ENCODE measurements at places on chromosomes 16 and 17.
A peak's percentile ranks its signal among the peaks of the same experiment; 100 is the strongest.

- peak; percentile 99 for DNase-seq
These were observed at the start of gene KCNJ16 for GRCh38 chr17:70074956-70075355. TSS of gene KCNJ16 (plus strand) at chr17:70075225. CDS start at chr17:70132088, 56,863 bp downstream.

DNA sequence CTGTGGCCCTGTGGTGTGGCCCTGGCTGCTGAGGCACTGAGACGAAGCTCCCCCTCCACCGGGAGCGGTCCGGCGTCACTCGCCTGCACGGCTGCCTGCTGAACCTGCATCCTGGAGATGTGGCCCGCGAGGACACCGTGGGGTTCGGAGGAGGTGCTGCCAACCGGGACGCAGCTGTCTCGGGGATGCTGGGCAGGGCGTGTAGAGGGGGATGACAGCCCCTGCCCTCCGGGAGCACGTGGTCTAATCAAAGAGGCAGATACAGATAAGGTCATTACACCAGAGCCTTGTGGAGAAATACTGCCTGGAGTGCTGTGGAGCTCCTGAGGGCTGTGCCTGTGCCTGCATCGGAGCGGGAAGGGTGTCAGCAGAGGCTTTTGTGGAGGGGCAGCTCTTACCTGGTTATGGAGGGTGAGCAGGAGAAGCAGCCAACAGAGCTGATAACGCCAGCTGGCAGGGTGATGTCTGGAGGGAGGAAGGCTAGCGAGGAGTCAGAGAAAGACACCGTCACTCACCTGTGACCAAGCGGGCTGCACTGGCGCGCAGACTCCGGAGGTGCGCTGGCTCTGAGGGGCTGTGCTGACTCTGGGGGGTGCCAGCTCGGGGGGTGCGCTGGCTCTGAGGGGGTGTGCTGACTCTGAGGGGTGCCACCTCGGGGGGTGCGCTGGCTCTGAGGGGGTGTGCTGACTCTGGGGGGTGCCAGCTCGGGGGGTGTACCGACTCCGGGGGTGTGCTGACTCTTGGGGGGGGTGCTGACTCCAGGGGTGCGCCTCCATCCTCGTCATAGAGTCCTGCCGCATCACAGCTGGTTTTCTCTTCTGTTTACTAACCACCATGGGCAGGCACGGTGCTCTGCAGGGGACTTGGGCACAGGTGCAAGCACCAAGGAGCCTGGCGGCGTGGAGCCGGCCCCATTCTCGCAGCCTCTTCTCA is 104.7 kb upstream of the CHMP6 start:
- DNase-seq: no peak

DNA sequence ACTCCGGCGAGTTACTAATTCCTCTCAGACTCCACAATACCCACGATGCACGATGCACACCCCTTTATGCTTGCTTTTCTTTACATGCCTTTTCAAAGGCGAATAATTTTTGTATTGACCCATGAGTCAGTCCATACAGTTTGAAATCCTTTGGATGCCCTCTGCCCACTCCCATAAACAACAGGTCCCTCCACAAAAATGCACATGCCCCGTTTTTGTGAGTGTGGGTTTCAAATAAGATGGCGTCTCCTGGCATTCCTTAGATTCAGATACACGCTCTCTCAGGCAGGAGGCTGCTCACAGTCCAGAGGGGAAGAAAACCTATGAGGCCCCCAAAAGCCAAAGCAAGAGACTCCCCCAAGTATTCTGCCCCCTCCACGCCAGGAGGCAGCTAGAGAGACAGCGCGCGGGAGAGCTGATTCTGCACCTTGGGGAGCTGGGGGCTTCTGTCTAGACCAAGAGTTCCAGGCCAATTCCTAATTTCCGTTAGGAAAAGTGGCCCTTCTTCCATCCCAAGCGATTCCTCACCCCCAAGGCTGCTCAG is 19.6 kb upstream of the HOXB9 start:
- DNase-seq: peak; percentile 12

GRCh38 chr17:48236681-48237134 is 129.1 kb downstream of the SNX11 start:
- no peak for DNase-seq

DNA sequence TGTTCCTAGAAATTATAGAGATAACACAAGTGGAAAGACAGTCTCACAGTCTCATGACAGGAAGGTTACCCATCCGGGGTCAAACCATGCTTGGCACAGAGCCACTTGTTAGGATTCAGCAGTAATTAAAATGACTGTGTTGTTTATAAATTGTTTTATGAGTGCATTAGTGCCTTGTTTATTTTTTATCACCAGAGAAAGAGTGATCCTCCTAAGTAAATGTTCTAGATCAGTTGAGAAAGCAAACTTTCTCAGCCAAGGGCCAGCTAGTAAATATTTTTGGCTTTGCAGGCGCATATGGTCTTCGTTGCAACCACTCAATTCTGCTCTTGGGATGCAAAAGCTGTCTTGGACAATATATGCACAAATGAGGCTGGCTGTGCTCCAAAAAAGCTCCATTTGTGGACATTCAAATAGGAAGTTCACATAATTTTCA is 253.9 kb upstream of the CACNG5 start:
- DNase-seq: peak; percentile 74

- DNase-seq: no peak
These were observed 46.5 kb downstream of the TEX2 start for GRCh38 chr17:64216338-64217248.

DNA sequence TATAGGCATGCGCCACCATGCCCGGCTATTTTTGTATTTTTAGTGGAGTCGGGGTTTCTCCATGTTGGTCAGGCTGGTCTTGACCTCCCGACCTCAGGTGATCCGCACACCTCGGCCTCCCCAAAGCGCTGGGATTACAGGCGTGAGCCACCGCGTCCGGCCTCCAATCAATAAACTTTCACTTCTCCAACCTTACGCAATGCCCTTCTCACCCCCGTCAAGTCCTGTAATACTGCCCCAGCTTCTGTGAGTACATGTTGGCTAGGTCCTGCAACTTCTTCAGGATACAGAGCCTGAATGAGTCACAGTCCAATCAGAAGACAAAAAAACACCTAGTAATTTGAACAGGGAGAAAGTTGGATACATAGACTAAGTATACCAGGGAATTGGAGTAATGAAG is 47.1 kb upstream of the PHOSPHO1 start:
- DNase-seq: no peak
